NCI-H2081 treated with DMSO at 0.1 percent for 48 hours (cell line): ENCODE measurements at places on chromosomes 5 and 9.
A peak's percentile ranks its signal among the peaks of the same experiment; 100 is the strongest.

- no peak for DNase-seq
Observed at GRCh38 chr5:67246108-67246507, 49.5 kb upstream of the CD180 start.

DNA sequence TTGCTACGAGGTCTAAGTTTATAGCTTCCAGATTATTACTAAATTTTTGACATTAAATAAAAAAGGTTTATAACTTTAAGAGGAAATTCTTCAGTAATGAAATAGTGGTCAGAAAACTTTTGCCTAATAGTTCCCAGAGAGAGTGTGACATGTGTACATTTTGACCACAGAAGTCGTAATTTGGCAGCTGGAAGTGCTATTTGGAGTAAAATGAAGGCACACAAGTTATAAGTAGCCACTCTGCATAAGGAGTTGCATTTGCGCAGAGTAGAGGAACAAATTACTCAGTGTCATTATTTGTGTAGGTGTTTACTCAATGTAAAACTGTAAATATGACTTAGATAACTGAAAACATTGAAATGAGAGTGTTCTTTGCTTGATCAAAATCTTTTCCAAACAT, 408.4 kb downstream of the CCDC171 start:
- DNase-seq, result no peak

DNA sequence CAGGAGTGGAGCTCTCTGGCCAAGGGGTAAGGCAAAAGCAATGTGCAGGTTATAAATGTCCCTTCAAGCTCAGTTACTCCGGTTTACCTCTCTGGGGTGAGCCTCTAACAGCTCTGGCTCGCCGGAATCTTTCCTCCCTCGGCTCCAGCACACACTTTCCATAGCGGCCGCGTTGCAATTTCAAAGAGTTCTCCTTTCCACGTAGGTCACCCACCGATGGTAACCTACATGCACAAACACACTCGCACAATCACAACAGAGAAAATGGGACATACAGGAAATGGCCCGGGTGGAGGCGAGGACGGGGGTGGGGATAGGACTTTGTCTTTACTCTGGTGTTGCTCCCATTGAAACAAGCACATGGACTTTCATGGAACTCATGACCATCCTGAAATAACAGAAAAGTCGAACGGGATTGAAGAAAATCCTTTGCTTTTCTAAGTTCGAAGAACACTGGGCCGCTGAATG, 1.2 kb downstream of the LHFPL2 start:
- DNase-seq, result no peak

DNA sequence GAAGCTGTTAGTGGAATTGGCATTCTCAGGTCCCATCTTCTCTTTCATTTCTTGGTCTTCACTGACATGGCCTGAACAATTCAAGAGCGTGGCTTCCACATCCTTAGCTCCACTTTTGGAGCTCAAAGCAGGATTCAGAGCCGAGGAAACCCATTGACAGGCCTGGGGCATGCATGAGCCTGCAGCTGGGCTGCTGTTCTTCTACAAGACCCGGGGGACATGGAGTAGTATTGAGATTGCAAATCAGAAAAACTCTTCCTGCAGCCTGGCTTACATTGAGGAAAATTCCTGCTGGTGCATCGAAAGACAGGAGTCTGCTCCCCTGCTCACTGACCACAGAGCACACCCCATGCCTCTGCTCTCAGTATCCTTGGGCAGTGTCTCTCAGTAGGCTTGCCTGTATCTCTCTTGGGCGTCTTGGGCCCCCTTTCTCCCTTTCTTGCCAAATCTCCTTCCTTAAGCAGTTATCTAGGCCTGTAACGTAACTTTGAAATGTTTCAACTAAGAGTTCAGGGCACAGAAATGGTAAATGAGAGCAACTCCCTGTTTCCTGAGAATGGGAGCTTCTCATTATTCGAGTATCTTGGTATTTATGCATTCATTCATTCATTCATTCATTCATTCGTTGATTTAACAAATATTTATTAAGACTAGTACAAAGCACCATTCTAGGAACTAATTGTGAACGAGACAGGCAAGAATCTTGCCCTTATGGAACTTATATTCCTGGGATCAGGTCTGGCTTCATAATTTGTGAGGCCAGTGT, 603.6 kb upstream of the CLINT1 start:
- no peak for DNase-seq

- DNase-seq, result no peak
Observed at GRCh38 chr5:83095957-83096539, 18.7 kb downstream of the XRCC4 start.

DNA sequence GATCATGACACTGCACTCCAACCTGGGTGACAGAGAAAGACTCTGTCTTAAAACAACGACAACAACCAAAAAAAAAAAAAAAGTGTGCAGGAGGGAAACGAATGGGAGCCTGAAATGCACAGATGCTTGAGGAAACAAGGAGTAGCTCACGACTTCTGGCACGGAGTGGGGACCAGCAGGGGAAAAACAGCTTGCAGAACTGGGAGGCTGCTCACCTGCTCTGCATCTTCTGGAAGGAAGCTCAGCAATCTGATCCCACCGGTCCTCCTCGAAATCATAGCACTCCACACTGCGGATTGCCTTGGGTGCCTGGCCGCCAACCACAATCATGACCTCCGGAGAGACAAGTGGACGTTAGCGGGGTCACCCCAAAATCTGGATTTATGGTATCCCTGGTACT, 96.2 kb downstream of the KLHL3 start:
- DNase-seq, result no peak

GRCh38 chr5:149930043-149930748, 14.4 kb downstream of the PDE6A start:
- DNase-seq, result no peak

- no peak for DNase-seq
Observed at GRCh38 chr5:51544031-51544785, 161.0 kb downstream of the ISL1 start.

DNA sequence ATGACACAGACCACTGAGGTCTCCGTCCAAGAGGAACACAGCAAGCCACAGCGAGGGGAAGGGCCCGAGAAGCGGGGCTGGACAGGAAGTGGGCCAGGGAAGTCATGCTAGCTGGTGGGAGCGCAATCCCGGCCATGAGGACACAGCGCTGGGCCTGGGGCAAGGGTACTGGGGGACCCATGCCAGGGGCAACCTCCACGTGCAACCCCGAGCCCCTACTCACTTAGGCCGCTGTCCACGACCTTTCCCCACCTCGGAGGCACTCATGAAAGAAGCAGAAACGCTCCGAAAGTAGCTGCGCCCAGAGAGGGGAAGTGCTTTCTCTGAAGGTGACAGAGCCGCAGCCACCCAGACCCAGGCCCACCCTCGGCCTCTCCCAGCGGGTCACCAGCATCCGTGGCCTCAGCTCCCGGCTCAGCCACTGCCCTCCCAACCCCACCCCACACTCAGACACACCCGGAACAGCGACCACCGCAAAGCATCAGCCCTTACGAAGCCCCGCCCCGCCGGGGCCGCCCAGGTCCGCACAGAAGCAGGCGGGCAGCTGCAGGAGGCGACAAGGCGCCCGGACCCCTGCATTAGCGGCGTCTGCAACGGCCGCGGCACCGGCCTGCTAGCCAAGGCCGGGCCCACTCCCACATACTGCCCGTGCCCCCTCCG, 782 bp downstream of the BICD2 start:
- no peak for DNase-seq

GRCh38 chr9:69425136-69425801, 100.3 kb downstream of the ENTREP1 start:
- no peak for DNase-seq

- DNase-seq, result no peak
Observed at GRCh38 chr9:112093870-112094216, 81.3 kb downstream of the SUSD1 start.

DNA sequence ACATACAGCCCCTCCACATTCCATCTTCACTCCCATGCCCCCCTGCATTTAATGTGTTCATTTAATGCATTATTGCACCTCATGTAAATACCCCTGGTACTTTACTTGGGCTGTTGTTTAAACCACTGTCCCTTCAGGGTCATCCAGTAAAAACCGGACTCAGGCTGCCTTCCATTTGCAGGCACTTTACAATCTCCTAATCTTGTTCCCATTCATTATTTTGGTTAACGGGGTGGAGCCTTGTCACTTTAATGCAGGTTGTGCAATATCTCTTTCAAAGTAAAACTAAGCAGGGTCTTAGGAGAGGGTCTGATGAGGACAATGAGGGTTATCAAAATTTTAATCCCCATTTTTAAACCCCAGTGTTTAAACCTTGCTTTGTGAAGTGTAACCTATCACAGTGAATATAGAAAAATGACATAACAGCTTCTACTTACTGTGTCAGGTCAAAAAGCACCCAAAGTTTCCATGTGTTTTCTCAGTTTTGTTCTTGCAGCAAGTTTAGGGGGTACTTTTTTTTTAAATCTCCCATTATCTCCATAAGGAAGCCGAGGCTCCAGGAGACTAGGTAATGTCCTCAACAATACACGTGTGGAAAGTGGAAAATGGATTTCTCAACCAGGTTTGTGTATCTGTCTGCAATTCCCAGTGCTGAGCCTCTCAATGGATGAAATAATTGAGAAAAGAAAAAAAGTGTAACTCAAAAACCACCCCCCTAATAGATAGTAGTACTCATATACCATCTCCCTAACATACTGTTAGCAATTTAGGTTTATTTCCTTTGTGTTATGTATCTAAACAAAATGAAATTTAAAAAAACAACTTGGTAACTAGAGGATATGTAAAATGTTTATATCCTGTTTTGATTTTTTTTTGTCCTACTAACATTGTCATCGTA, 54.2 kb upstream of the SPRY4 start:
- no peak for DNase-seq

- DNase-seq, result no peak
Observed at GRCh38 chr9:123756484-123757106, 173.3 kb downstream of the DENND1A start.

- peak; percentile 13 for DNase-seq
Observed at GRCh38 chr9:101977614-101978210, 239.3 kb upstream of the GRIN3A start.

DNA sequence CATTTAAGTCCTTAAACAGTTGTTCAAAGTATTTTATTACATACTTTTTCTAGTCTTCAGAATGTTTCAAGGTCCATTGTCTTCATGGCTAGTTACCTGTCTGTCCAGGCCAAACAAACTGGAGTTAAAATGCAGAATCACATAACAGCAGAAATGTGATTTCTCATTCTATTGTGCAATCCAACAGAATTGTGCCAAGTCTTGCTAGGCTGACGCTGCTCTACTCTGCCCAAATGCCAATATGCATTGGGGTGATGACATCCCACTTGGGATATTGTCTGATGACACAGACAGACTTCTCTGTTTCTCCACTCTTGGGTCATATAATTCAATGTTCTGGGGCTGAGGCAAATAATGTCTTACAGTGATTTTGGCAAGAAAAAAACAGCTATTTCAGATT, 5.2 kb upstream of the SLC22A5 start:
- DNase-seq, result no peak

GRCh38 chr5:172941067-172941516, 18.1 kb upstream of the RPL26L1 start:
- DNase-seq, result no peak

DNA sequence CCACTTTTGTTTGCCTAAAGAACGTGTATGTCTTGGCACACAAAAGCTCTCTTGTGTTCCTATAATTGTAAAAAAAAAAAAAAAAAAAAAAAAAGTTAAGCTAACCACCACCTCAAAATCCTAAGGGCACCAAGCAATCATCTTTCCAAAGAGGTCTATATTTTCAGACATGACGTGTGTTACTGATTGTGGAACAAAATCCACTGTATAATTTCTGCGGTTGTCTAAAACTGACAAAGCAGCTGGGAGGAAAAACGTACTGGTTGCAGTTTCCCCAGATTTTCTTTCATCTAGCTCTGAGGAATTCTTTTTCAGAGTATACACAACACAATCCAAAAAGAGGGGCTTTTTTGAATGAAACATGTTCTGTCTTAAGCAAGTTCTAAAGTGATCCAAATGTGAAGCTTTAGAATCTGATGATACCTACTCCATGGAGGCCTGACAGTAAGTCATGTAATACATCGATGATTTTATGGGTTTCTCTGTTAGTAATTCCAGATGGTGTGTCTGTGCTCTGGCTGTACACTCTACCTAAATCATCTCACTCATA, 375.6 kb upstream of the NUDT12 start:
- DNase-seq, result no peak

DNA sequence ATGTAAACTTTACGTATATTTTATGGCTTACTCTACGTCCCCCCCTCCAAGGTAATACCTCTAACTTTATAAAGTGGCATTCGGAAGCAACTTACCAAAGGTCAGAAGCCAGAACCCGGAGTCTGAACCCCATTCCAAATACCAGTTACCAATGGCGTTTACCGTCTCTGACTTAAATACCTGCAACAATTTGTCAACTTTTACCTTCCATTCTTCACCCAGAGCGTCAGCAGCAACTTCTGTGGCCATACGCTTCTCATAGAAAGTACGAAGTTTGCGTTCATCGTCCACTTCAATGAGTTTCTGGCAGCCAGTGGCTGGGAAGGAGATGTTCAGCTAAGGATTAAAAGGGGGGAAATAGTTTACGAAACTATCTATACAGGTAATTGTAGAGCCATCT, 753 bp downstream of the RPS6 start:
- DNase-seq, result no peak

- no peak for DNase-seq
Observed at GRCh38 chr5:173475780-173476179, 140.7 kb downstream of the BOD1 start.

DNA sequence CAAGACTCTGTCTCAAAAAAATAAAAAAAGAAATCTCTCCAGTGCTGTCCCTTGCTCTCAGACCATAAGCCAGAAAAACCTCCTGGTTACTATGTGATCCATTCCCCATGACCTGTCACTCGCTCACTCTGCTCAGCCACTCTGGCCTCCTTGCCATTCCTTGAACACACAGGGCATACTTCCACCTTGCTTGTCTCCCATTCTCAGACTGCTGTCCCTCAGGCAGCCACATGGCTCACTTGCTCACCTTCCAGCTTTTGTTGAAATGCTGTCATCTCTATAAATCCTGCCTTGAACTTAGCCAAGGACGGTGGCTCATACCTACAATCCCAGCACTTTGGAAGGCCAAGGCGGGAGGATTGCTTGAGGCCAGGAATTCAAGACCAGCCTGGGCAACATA, 82.9 kb downstream of the UGCG start:
- no peak for DNase-seq

GRCh38 chr9:34386656-34387055, 10.0 kb upstream of the MYORG start:
- DNase-seq, result no peak

DNA sequence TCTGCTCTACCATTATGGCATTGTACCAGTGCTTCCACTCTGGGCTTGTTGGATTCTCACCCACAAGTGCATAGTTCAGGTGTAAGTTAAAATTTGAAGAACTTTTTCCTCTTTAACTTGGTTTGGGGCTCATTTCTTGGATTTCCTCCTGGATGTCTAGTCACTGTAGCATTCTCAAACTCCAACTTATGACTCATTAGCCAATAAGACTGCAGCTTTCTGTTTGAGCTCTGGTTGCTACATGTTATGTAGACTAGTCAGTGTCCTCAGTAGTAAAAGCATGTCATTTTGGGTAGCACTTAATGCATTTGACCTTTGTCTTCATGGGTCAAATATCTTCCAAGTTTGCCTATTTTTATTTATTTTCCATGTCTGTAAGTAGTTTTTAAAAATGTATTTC, 790.8 kb downstream of the BRINP1 start:
- no peak for DNase-seq
